ENCODE measurements at places on chromosomes 2 and 18.

DNA sequence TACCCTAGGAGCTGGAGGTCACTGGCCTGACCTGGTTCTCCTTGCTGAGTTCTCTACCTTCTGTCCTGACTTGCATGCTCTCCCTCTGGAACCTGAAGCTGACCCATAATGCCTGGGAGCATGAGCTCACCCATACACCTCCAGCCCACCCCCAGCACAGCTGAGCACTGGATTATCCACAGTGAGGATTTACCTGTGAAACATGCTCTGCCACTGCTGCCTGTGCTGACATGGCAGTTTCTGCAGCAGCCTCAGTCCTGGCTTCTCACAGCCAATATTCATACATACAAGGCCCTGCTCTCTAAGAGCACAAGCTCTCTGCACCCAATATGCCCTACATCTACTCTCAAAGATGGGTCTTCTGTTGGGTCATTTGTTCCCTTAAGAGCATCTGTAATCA, 5.0 kb downstream of the CXCR2 start:
- no peak for DNase-seq

GRCh38 chr2:36704475-36705150, 8.1 kb downstream of the VIT start:
- DNase-seq, result no peak

- no peak for DNase-seq
These were observed 15.5 kb upstream of the ARHGAP28 start for GRCh38 chr18:6714010-6714409.

DNA sequence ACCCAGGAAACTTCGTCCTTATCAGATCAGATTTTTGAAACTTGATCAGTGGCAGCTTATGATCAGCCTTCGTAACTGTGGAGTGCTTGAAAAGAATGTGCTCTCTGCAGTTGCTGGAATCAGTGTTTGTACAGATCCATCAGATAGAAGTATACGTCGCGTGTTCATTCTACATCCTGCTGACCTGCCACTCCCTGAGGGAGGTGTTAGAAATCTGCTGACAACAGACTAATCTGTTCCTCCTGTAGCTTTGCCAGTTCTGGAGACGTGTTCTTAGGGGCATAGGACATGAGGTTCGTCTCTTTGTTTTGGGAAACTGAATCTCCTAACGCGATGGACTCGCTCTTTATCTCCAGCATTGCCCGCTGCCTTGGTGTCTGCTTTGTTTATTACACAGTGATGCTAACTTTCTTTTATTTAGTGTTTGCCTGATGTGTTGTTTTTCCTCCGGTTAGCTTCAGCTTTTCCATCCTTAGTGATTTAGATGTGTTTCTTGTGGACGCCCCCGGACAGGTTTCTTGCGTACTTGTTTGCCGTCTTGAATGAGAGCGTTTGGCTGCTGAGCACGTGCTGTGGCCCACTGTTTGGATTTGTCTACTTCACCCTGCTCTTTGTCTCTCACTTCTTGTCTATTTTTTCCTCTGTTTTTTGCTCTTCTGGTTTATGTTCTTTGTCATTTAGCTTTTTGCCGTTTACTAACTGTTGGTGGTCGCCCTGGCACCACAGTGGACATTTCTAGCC, 17.4 kb upstream of the GAL3ST2 start:
- DNase-seq, result no peak

DNA sequence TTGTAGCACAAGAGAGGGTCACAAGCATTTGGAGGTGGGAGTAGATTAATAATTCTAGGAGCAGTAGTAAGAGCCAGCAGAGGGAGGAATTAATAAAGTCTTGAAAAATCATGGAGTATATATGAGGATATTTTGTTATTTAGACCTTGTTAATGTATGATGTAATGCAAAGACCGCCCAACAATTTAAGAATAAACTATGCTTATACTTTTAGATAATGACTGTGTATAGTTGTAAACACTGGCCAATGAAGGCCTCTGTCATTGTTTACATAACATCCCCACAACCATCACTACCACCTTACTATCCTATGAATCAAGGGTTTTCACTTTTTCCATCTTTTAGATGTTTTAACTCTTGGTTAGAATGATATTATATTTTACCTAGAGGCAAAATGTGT, 37.6 kb downstream of the OSR1 start:
- DNase-seq, result no peak

GRCh38 chr18:73060666-73061288, 193.0 kb upstream of the NETO1 start:
- no peak for DNase-seq

DNA sequence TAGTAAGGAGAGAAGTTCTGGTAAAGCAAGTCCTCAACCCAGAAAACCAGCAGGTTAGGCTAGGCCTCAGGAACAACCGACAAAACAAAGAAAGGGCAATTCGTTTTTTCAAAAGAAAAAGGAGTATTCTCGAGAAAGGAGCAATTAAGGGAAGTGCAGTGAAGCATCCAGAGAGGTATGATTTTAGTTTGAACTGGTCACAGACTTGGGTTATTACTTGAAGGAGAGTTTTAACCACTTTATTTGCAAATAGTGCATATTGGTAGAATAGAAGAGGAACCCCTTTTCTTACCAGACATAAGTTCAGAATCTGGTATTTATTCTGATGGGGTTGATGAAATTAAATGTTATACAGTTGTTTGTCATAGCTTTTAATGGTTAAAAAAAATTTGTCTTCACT, 110.0 kb upstream of the GCFC2 start:
- no peak for DNase-seq

DNA sequence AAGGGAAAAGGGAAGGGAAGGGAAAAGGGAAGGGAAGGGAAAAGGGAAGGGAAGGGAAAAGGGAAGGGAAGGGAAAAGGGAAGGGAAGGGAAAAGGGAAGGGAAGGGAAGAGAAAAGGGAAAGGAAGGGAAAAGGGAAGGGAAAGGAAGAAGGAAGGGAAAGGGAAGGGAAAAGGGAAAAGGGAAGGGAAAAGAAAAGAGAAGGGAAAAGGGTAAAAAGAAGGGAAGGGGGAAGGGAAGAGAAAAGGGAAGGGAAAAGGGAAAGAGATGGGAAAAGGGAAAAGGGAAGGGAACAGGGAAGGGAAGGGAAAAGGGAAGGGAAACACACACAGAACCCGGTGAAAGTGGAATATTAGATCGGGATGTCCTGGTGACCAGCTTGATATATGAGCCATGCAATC, 40.8 kb downstream of the EIPR1 start:
- no peak for DNase-seq

GRCh38 chr2:102508863-102509262, 35.8 kb downstream of the SLC9A4 start:
- no peak for DNase-seq

DNA sequence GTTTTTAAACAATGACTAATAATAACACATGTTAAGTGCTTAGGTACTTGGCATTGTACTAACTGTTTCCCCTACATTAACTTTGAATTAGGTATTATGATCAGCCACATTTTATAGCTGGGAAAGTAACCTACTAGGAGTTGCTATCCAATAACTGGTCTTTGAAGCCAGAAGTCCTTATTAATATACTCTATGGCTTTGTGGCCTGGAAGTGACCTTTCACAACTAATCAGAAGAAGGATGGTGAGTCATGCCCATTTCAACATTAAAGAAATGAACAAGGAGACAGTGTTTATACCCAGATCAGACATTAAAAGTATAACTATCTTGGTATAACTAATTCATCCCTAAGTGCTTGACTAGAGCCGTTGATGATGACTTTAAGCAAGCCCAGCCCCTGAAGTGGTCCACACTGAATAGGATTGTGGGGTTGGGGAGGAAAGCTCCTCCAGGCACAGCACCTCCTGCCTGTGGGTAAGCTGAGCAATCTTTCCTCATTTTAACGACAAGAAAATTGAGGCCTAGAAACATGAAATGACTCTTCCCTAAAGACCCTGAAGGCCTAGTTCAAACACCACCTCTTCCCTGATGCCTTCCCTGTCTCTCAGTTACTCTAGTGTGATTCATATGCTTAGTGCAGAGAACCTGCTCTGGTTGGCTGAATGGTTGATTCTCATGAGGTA, 71.6 kb upstream of the RFX8 start:
- no peak for DNase-seq

GRCh38 chr2:177242121-177242987, 22.2 kb downstream of the NFE2L2 start:
- DNase-seq, result peak; percentile 74

DNA sequence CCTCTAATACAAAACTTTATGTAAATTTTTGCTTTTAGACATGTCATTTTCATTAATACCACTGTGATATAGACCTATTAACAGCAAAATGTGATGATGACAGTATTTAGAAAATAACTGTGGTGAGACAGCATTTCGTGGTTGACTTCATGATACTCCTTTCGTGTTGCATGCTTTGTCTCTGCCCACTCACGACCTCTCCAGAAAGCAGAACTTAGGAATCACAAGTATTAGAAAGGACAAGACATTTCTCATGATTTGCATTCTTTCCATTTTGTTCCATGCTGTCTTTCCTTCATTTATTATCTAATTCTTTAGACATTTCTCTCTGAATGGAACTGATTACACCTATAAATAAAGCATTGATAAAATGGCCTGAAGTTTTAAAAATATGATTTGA, 85.2 kb upstream of the POU3F3 start:
- no peak for DNase-seq

- DNase-seq, result peak; percentile 61
These were observed 5.5 kb downstream of the NHEJ1 start for GRCh38 chr2:219155054-219155644.

DNA sequence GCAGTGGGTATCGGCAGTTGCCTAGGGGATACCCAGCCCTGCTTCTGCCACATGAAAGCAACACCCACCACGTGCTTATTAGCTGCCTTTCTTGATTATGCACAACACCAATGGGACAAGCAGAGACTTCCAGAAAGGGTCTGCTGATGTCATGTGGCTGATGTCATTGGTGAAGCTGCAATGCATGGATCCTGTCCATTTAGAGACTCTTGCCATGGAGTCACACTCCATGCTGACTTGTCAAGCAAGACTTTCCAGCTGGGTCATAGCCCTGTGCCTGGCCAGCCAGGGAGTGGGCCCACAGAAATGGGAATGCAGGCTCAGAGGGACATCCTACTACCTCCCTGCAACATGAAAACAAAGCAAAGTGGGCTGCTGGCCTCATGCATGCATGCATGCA, 81.8 kb downstream of the VAPA start:
- DNase-seq, result no peak

GRCh38 chr2:10035053-10035422, 8.3 kb upstream of the KLF11 start:
- no peak for DNase-seq

- no peak for DNase-seq
These were observed 10.5 kb upstream of the KLF7 start for GRCh38 chr2:207176247-207176646.

DNA sequence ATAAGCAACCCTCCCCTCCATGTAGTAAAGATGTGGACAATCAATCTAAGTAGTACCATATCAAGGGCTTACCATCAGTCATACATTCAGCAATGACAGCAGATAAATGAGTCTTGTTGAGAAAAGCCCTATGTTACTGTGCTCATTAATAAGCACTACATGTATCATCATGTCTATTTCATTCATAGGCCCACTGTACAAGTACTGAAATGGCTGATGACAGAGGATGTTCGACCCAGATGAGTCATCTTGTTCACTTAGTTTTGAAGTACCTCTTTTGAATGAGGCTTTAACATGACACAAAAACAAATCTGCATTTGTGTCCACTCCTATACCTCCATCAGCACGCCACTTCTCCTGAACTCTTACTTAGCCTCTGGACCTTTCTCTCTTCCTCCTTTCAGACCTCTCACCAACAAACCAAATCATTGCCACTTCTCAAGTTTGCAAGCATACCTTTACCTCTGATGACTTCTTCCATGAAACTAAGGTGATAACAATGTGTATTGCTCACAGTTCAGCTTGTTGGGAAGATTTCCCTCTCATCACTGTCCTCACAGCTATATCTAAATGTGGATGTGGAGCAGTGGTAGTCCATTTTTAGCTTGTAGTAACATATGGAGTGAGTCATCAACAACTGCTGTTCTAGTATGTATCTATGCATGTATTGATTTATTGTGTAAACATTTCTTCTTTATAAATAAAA, 921.0 kb upstream of the SLC39A10 start:
- no peak for DNase-seq

DNA sequence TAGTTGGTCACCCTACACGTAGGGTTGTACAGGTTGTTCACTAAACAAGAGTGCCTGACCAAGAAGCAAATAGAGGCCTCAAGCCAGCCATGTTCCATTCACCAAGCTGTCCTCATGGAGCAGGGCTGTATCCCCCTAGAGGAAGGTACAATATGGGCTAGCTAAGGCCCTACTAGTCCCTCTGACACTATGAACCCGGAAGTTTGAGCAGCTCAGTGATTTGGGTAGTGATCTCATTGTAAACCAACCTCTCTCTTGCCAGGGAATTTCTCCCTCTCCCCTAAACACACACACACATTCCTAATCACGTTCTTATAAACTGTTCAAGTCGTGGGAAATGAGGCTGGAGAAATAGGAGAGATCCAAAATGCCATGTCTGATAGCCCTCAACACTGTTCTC, 6.7 kb upstream of the CYS1 start:
- no peak for DNase-seq

DNA sequence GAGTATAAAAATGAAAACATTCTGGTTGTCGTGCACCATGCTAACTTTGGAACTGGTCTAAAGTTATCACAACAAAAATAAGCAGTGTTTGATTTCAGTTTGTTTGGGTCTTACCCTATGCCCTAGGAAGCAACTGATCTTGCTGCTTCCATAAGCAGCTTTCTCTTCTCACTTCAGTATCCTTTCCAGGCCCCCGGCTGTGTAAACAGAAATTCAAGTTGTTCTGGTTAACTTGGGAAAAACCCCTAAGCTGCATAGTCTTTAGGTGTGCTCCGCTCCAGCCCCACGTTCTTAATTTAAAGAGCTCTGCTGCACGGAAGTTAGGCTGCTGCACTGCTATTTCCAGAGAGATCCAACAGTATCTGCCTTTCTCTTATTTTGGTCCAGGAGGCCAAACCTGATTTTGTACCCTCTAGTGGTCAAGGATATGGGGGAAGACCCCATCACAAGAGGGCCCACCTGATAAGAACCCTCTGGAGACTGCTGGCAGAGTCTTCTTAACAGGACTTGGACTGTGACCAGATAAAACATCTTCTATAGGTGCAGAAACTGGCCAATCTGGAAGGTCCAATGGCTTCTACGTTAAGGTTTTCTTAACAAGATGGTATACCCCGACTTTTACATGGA, 69.1 kb downstream of the FEZ2 start:
- DNase-seq, result no peak

DNA sequence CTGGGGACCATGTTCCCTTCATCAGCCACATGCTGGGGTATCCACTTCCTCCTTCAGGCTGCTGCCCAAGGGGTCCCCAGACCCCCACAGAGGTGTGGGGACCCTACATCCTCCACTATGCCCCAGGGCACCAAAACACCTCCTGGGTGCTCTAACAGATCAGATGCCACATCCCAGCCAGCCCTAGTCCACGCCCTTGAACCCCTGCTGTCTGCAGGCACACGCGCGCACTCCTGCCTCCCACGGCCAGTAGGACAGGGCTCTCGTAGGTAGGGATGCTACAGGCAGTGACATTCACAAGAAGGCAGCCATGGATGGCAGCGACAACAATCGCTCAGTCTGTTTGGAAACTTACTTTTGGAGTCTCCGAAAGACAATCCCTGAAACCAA, 3.0 kb upstream of the GPC1 start:
- no peak for DNase-seq

Measured in hindlimb muscle (tissue), 1 donor.